ENCODE measurements at places on chromosomes 11 and 22.

DNA sequence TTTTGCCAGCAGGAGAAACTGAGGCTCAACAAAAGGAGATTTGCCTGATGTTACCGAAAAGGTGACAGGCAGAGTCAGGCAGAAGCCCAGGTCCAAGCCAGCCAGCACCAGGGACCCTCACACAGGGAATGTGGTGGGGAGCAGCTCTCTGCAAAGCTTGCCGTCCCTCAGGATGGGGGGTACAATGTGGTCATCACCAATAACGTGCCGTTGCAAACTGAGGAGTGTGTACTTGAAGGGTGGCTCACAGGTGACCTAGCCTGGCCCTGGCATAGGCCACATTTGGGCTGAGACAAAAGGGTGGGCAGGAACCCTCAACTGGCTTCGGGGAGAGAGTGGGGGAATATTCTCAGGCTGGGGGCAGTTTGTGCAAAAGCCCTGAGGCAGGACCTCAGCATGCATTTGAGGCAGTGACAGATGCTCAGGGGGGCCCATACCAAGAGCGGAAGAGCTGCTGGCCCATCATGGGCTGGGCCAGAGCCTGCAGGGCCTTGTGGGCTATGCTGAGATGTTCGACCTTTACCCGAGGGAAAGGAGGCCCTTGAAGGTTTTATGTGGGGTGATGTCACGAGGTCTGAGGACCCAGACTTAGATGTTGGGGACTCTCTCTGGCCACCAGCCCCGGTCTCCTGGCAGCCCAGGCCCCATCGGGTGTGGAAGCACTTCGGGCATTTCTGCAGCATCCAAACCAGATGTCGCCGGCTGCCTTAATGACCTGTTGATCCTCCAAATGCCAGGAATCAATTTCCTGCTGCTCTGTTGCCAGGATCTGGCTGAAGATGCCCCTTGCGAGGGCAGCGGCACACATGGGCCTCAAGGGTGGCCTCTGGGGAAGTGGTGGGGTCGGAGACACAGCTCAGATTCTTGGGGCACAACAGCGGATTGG is 57.4 kb upstream of the SHISAL1 start:
- DNase-seq: no peak

DNA sequence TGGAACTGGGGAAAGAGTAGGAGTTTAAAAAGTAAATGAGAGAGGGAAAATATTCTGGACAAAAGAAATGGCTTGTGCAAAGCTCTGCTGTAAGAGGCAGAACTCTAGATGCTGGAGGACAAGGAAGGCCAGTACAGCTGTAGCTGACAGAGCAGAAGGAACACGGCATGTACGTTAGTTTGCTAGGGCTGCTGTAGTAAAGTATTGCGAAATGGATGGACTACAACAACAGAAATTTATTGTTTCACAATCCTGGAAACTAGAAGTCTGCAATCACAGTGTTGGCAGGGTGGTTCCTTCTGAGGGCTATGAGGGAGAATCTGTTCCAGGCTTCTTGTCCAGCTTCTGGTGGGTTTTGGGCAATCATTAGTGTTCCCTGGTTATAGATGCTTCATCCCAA is 454.4 kb downstream of the NTM start:
- peak; percentile 19 for DNase-seq

DNA sequence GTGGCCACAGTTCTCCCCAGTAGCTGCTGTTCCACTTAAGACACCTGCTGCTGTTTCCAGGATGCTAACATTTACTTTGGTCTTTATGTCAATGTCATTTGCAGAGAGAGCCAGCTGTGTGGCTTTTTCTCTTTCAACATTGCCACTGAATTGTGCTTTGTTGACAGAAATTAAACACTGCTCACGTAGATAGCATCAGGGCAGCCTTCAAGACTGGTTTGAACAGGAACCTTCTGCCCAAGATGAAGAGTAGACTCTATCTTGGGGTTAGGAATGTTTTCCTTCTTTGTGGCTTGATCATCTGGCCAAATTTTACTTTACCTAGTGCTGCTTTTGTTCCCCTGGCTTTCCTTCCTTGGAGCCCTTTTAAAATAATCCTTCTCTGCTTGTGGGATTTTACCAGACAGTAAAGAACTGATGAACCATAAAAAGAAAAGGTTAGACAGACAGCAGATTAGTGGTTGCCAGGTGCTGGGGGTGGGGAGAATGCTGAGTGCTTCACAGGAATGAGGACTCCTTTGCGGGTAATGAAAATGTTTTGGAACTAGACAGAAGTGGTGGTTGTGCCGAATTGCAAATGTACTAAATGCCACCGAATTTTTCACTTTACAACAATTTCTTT is 22.7 kb upstream of the XBP1 start:
- no peak for DNase-seq

GRCh38 chr11:125165111-125165842 is 726 bp downstream of the PKNOX2 start:
- DNase-seq: no peak

DNA sequence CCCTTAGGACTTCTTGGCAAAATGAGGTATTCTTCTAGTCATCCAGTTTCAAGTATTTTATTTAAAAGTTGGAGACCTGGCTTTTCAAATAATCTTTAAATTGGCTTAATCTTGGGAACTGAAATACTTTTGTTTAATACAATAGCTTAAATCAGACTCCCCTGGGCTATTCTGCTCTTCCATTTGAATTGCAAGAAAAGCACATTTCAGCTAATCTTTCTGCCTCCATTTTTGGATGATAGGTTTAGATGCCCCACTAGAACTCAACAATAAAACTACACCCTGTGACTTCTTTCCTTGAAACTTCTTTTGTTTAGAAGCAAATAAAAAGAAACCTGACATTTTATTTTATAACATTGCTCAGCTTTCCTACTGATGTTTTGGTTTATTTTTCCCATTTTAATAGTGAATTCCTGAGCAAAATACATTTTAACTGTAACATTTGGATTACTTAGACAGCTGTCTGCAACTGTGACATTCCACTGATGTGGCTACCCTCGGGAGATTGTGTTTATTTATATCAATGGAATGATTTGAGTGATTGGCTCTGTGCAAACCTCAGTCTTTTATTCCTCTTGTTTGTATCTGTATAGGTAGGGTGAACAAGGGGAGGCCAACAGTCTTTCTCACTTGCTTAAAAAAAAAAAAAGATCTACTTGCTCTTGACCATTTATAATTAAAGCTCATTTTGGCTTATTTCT is 1045.8 kb upstream of the CNTN5 start:
- no peak for DNase-seq

DNA sequence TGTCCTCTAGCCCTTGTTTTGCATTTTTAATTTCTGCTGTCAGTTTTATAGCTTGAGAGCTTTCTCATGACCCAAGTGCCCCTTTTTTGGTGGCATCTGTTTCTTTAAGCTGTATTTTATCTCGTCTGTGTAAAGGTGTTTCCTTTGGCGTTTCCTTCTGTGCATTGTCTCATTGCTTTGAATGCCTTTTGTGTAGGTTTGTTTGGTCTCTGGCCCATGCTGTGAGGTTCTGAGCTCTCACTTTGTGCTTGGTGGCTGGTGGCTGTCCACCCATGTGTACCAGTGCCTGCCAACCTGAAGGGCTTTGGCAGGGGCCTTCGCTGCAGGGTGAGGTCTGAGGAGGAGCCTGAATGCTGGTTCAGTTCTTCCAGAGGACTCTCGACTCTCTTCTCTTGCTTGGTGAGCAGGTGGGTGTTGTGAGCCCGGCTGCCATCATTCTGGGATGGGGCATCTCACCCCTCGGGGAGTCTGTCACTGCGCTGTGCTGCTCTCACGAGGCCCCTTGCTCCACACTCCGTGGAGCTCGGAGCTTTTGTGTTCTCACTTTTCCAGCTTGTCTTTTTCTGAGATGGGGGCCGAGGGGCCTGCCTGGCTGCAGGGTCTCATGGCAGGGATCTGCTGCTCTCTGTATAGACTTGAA is 14.9 kb downstream of the AP2A2 start:
- no peak for DNase-seq

- DNase-seq: no peak
Measured at GRCh38 chr22:38028344-38029130, 28.7 kb upstream of the PICK1 start.

DNA sequence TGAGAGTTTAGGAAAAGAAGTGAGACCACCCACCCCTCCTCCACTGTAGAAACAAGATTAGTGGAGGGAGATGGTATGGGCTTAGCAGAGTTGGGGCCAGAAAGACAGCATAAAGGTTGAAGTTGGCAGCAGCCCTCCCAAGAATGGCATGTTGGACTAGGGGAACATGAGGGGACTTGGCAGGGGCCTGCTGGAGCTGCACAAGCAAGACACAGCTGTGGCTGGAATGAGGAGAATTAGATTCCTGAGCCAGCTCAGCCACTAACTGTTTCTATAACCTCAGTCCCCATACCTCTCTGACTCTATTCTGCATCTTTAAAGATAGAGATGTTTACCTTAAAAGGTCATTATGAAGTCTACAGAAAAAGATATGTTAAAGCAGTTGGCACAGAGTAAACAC is 13.2 kb downstream of the MAP6 start:
- DNase-seq: no peak

DNA sequence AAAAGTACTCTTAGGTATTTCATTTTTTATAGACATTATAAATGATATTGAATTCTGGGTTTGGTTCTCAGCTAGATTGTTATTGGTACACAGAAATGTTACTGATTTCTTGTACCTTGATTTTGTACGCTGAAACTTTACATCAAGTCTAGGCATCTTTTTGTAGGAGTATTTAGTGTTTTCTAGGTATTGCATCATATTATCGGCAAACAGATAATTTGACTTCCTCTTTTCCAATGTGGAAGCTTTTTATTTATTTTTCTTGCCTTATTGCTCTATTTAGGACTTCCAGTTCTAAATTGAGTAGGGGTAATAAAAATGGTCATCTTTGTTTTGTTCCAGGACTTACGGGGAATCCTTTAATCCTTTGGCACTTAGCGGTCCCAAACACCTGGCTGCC is 676.6 kb upstream of the CCDC179 start:
- DNase-seq: no peak

GRCh38 chr11:11081288-11081687 is 223.4 kb upstream of the ZBED5 start:
- DNase-seq: no peak

GRCh38 chr22:19815093-19815822 is 39.4 kb downstream of the GNB1L start:
- no peak for DNase-seq

DNA sequence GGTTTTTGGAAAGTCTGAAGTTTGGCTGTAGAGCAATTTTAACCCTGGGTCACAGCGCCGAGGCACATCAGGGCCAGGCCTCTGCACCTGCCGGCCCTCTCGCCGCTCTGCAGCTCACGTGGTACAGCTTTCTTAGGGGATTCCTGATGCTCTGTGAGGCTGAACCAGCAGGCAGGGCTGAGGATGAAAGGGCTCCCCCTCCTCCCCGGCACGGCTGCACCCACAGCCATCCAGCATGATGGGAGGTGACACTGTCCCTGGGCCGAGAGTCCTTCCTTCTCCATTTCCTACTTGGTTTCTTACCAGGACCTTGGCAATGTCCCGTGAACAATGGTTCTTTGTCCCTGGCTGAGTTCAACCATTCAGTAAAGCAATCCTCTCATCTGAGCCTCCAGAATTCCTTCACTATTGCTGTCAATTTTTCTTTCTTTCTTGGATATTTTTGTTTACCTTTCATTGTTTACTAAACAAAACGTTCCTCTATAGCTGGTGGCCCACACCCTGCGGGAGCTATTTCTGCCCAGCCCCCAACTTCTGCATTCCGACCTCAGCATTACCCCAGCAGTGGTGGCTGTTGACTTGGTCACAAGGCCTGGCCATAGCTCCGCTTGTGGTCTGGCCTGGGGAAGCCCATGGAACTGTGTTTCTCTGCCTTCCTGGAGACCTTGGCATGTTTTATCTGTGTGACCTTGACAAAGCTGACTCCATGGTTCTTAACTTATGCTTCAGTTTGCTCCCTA is 172.8 kb upstream of the B3GAT1 start:
- DNase-seq: no peak

DNA sequence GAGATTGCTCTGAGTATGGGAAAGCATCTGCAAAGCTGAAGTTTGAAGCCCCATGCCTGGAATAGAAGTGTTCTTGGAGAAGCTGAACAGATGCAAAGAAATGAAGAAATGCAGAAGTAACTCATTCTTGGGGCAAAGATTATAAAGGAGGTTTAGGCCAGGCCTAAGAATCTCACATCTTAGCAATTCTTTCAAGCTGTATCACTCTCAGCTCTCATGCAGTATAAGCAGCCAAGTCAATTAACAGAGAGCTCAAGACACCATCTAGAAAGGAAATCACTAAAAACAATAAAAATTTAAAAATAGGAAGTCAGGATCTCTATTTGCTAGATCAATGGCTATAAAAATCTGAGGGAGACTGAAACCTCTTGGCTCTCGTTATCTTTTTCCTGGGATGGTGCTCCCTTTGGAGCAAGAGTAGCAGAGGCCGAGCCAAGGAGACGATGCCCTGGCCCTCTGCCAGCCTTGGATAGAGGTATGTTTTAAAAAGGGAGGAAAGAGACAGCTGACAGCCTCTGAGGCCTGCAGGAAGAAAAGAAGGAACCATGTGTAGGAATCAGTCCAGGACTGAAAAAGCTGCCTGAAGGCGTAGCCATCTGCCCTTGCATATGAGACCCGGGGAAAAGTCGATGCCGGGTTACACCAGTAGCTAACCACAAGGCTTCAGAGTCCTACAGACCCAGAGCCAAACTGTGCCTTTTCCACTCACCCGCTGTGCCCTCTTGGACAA is 229.8 kb downstream of the BLID start:
- no peak for DNase-seq

DNA sequence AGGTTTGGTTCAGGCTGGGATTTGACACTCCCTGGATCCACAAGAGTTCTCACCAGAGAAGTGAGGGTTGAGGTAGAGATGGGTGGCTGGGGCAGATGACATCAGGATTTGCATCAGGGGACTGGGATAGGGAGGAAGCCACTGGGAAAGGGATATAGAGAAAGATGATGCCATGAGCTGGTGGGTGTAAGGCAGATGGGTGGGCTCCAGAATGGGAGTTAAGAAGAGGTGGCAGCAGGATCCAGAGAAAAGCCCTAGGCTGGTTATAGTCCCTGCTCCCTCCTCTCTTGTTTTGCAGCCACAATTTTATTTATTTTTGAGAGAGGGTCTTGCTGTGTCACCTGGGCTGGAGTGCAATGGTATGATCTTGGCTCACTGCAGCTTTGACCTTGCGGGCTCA is 1.8 kb upstream of the C1QTNF4 start:
- no peak for DNase-seq

DNA sequence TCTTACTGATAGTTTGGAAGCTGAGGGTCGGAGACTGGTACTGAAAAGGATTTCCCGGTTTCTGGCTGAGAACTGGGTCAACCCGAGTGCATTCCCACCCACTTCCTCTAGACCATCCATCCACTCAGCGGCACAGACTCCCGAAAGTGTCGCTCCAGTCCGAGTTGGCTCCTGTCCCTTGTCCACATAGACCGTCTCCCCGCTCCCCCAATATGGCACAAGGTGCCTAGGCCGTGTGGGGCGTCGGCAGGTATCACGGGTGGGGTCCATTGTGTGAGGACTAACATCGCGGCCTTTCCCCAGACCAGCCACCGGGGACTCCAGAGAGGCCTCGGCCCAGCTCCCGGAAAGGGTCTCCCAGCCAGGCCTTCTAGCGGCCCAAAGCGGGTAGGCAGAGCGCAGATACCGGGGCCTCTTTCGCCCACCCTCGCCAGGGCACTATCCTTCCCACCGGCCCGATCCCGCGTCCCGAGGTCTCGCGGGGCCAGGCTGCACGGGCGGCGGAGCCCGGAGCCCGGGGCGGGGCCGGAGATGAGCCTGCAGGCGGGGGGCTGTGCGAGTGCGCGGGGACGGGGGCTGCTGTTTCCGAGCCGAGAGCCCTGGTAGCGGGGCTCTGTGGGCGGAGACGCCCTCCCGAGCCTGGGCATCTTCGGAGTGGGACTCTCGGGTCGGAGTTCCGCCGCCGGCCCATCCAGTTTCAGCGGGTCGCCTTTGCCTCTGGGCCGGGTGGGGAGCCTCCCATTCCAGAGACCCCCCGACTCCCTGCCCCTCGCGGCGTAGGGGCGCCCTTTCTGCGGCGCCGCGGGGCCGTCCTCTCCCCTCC is 21.1 kb downstream of the SERPINH1 start:
- DNase-seq: no peak

GRCh38 chr11:27150098-27150497 is 109.5 kb downstream of the BBOX1 start:
- no peak for DNase-seq
